ENCODE measurements at places on chromosomes 5 and 9.

DNA sequence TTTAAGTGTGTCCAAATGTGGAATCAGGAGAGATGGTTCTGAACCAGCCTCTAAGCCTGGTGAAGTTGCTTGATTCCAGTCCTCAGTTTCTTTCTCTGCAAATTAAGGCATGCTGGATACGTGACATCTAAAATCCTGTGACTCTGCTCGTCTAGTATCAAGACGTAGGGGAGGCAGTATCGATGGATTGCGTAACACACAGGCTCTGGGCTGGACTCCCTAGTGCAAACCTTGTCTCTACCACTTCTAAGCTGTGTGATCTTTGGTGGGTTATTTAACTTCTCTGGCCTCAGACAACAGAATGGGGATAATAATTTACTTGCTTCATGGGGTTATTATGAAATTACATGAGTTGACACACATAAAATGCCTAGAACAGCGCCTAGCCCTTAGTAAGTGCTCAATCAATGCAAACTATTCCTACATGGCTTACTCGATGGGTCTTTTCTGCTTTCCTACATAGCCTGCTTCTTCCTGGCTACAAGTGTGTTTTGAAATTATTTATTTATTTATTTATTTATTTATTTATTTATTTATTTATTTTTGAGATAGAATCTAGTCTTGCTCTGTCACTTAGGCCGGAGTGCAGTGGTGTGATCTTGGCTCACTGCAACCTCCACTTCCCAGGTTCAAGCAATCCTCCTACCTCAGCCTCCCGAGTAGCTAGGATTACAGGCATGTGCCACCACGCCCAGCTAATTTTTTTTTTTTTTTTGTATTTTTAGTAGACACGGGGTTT is 102.1 kb downstream of the EGFLAM start:
- DNase-seq = no peak

DNA sequence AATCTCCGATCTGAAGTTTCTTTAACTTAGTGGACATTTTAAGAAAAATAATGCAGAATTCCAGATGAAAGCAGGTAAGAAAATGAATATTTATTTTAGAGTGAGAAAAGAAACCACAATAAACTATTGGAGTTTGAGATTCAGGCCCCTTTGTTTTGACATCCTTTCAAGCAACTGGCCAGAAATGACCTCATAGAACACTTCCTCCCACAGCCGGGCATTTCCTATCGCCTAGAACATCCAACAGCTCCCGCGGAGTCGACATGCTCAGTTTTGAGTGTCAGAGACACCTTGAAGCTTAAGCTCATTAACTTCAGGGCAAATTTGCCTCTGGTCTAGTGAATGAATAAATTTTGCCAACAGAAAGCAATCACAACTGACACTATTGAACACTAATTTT is 369.2 kb downstream of the TLE4 start:
- no peak for DNase-seq

DNA sequence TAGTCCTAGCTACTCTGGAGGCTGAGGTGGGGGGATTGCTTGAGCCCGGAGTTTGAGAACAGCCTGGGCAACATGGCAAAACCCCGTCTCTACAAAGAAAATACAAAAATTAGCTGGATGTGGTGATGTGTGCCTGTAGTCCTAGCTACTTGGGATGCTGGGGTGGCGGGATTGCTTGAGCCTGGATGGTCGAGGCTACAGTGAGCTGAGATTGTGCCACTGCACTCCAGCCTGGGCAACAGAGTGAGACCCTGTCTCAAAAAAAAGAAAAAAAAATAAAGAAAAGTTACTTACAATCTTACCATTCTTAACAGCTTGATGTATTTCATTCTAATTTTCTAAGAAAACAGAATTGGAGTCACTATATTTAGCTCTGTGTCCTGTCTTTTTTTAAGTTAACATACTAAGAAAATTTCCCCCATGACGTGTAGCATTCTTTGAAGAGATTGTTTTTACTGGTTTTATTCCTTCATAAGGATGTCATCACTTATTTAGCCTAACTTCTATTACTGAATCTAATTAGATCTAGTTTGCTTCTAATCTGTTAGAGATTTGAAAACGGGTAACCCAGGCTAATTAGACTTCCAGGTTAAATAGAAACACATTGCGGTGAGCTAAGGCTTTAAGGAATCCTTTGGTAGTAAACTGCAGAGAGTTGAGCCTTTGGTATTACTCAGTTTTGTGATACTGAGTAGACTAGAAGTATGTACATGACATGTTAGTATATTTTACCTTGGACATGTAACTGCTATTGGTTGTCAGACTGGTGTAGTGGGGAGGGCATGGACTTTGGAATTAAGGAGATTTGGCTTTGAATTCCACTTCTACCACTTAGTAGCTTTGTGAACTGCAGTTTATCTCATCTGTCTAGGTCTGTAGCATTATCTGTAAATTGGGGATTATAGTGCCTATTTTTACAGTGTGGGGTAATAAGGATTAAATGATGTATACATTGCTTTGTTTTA is 24.0 kb downstream of the HSPA4 start:
- DNase-seq = no peak

DNA sequence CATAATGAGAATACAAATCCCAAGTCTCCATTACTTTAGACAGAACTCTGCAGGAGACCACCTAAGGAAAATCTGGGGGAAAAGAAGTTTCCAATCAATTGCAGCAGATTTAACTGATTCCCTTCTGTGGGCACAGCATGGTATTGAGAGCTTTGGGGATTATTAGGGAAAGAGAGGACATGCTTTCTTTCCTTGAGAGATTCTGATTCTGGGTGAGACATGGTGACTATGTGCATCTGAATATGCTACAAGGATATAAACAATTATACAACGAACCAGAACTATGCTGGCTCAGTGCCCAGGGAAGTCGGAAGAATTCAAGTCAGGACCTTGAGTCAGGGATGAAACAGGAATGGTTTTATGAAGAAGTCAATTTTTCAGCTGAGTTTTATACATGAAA is 183.7 kb downstream of the PDE4D start:
- DNase-seq = no peak

GRCh38 chr9:69898714-69899209 is 78.1 kb downstream of the CFAP95 start:
- no peak for DNase-seq

Measured in activated naive CD4-positive, alpha-beta T cell (primary cell).